ENCODE measurements at places on chromosomes 11 and 22.

DNA sequence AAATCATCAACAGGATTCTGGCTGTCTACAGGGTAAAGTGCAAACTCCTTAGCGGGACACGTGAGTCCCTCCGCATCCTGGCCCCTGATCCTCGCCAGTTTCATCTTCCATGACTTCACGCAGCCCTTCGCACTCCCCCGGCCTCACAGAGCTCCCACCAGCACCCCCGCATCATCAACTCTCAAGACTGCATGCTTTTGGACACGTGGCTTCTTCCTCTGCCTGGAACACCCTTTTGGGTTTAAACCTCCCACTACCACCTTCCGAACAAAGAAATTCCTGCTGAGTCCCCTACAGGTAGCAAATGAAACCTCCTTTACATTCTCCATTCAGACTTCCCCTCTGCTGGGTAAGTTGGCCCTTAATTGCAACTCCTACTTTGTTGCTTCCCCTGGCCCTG, 12.6 kb upstream of the EIF3M start:
- DNase-seq, result no peak

- no peak for DNase-seq
These were observed 26.1 kb downstream of the MOB2 start for GRCh38 chr11:1460396-1460985.

DNA sequence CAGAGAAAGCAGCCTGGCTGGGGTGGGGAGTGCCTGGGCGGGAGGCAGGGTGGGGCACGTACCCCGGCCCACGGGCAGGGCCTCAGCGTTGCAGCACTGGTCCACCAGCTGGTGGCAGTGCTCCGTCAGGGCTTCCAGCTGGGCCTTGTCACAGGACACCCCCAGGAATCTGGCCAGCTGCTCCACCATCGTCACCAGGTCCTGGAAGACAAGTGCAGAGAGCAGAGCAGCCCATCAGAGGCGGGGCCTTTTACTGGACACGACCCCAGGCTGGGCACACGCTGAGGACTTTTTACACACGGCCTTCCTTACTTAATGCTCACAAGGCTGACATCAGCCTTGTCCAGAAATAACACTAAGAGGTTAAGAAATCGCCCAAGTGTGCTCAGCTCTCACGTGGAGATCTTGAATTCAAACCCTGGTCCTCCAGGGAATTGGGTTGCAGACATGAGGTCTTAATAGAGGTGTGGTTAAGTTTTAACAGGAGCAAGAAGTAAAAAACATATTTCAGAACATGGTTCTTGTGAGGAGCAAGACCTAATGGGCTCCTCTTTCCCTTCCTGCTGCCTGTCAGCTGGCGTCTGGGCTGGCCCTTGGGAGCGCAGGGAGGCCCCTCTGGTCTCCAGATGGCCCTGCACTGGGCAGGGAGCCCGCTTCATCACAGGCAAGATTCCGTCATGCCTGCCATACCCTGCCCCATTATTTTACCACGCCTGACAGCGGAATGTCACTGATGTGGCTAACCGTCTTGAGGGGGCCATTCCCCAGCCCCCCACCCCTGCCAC, 17.1 kb upstream of the EFCAB6 start:
- no peak for DNase-seq

DNA sequence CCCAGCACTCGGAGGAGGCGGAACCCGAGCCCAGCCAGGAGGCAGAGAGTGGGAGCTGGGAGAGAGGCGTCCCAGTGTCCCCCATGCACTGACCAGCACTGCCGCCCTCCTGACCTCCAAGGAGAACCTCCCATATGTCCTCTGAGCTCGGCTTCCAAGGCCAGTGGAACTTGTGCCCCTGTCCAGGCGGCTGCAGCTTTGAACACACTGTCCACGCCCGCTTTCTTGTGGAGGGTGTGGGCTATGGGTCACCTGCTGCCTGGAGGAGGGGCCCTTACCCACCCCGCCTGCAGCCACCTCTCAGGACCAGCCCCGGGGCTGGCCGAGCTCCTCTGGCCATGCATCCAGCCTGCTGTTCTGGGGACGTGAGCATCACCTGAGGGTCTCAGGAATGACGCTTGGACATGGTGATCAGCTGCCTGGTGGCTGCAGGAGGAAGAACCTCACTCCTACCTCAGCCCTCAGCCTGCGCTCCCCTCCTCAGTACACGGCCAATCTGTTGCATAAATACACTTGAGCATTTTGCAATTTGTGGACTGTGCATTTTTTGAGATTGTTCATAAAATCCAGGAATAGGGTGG, 22.2 kb upstream of the MUC5B start:
- DNase-seq, result no peak

DNA sequence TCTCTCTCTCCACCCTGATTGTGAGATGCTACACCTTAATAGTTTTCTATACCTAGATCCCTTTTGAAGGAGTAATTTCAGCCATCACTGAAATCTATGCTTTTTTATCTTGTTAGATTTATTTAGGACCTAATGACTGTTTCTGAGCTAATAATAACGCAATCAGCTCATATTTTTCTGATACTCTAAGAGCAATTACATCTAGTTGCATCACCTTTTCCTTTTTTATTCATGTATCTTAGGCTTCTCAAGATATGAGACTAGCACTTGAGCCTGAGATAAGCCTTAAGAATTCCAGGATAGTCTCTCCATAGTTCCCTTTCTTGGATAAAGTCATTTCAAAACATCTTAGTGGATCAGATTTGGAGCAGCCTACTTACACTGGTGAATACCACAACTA, 25.1 kb upstream of the CAVIN3 start:
- no peak for DNase-seq

DNA sequence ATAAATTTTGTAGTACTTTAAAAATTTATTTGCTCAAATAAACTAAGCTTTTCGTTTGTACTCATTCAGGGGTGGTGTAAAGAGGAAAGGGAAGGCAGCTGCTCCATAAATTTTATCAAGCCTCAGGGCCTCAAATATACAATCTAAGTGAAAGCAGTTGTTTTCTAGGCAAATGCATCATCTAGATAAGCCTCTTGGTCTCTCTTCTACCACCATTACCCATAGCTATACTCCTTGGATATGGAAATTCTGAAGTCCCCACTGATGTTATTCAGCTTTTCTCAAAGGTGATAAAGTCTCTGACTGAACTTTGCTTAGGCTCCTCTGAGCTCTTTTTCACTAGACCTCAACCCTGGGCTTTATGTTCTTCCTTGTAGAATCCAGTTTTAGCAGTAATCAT, 1313.1 kb downstream of the JRKL start:
- DNase-seq, result no peak

DNA sequence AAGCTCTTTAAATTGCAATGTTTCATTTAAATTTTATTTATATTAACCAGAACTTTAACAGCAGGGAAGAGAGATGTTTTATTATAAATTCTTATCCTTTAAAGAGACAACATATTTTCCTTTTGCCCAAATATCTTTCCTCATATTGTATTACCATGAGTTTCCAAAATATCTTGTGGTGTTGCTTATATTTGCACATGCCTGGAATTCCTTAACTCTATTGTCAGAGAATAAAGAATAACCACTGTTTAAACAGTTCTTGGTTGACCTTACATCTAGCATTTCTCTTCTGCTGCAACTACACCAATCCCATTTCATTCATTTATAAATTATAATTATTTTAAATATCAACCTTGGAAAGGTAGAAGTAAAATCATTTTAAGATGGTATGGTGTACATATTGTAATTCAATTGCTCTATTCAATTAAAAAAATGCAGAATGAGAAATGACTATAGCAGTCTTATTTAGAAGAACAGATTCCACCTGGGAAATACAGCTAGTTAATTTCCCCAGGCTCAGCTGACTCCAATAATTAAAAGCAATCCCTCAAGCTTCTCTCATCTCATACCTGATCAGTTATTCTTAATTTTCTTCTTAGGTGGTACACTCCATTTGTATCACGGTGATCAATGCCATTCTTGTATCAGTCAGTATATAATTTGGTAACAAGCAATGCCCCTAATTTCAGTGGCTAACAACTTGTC, 923.3 kb downstream of the KCNA4 start:
- DNase-seq, result no peak

DNA sequence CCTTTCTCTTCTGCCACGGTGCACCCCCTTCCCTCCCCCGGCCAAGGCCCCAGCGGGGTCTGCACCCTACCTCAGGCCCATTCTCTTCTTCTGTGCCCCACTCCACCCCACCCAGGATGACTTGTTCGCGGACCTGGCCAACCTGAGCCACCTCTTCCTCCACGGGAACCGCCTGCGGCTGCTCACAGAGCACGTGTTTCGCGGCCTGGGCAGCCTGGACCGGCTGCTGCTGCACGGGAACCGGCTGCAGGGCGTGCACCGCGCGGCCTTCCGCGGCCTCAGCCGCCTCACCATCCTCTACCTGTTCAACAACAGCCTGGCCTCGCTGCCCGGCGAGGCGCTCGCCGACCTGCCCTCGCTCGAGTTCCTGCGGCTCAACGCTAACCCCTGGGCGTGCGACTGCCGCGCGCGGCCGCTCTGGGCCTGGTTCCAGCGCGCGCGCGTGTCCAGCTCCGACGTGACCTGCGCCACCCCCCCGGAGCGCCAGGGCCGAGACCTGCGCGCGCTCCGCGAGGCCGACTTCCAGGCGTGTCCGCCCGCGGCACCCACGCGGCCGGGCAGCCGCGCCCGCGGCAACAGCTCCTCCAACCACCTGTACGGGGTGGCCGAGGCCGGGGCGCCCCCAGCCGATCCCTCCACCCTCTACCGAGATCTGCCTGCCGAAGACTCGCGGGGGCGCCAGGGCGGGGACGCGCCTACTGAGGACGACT, 15.9 kb downstream of the RTN4RL2 start:
- no peak for DNase-seq

DNA sequence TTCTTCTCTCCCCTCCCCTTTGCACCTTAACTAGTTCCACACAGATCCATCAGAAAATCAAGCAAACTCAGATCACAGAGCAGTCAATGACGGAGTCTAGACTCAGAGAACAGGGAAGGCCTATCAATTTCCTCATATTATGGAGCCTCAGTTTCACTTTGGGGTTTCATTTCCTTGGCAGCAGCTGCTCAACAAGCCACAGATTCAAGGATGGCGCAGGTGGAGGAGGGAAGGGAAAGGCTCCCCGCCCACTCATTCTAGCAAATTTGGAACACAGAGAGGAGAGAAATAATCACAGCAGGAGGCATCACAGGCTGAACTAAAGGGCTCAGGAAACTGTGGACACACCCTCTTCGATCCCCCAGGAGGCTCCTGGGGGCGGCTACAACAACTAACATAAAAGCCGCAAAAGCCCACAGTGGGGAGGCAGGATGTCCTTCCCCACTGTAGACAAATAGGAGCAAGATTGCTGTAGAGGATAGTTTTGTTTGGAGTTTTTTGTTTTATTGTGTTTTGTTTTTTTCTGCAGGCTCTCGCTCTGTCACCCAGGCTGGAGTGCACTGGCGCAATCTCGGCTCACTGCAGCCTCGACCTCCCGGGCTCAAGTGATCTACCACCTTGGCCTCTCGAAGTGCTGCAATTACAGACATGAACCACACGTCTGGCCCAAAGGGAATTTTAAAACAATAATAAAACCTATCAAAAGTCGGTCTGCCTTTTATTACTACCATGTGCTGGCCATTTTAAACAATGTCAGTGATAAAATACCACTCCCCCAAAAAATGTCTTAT, 3.4 kb downstream of the PLAAT3 start:
- DNase-seq, result no peak

DNA sequence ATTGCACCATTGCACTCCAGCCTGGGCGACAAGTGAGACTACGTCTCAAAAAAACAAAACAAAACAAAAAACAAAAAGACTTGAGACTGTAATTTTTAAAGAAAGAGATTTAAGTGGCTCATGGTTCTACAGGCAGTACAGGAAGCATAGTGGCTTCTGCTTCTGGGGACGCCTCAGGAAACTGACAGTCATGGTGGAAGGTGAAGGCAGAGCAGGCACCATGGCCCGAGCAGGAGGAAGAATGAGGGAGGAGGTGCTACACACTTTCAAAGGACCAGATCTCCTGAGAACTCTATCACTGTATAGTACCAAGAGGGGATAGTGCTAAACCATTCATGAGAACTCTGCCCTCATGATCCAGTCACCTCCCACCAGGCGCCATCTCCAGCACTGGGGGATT, 52.0 kb downstream of the CBL start:
- DNase-seq, result no peak

- no peak for DNase-seq
These were observed 12.5 kb downstream of the LRP4 start for GRCh38 chr11:46905806-46906205.

DNA sequence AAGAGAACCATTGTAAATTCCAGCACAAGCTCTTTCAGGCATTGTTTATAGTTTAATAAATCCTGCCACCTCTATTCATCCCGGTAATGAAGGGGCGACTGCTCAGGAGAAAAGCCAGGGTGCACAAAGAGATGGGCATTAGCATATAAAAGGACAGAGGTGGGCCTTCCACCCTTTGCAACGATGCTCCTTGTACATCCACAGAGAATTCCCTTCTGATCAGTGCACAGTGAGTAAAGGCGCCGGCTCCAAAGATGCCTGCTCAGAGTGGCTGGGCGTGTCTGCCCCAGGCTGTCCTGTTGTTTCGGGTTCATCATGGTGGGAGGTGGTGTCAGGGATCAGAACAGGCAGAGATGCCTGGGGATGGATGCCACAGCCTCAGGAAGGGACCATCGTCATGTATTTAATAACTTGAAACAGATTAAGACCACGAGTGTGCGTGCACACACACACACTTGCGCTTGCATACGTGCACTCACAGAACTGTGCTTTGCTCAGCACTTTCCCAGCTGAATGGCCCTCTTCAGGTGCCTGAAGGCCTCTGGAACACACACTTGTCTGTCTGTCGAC, 305.0 kb downstream of the TBC1D22A start:
- DNase-seq, result no peak

DNA sequence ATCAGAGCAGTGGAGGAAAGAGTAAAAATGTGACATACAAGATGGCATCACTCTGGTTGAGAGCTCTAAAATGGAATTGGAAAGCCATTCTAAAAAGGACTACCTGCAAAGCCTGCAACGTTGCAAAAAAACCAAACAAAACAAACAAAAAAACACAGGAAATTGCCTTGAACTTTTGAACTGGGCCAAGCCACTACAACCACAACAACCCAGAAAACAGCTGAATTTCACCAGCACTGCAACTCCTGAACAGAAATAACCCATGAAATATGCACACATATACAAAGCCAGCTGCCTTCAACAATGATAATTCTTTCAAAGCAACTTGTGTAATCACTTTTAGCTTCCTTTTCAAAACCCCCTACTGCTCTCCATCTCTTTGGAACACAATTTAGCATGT, 326.6 kb upstream of the LRRC4C start:
- DNase-seq, result no peak

DNA sequence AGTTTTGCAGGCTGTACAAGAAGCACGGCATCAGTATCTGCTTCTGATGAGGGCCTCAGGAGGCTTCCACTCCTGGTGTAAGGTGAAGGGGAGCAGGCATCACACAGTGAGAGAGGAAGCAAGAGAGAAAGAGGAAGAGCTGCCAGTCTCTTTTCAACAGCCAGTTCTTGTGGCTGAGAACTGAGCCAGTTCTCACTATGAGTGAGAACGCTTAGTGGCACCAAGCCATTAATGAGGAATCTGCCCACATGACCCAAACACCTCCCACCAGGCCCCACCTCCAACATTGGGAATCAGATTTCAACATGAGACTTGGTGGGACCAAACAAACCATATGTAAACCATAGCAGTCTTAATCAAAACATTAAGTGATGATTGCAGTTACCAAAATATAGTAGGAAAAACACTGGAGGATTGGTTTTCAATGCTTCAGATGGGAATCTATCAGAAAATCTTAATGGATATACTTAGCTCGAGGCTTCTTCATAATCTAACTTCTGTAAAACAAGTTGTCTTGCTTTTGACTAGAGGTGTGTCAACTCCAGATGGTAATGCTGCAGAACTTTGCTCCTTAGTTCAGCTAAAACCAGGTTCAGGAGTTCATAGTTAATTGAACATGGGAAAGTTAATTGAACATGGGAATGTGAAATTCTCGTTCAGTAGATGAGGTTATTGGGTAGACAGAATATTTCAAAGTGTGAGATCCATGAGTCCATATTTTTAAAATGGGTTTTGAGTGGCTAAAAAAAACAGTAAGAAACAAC, 12.2 kb downstream of the FAR1 start:
- no peak for DNase-seq
